ENCODE measurements at places on chromosomes 1 and 21.

- DNase-seq, result no peak
Measured at GRCh38 chr21:41885341-41886024, 6.3 kb upstream of the PRDM15 start.

DNA sequence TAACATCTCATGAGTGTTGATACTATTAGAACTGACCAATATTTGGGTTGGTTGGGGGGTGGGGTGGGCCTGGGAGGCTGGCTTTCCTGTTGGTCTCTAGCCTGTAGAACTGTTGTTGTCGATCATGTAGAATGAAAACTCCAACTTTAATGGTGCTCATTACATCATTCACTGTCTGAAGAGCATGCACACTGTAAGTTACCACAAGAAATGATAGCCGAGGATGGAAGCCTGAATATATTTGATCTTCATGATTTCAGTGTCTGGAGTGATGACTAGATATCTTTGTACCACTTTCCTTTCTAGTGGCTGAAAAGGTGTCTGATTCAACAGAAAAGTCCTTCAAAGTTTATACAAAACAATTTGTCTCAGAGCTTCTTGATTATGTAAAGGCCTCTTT is 123.6 kb downstream of the XCL2 start:
- no peak for DNase-seq

DNA sequence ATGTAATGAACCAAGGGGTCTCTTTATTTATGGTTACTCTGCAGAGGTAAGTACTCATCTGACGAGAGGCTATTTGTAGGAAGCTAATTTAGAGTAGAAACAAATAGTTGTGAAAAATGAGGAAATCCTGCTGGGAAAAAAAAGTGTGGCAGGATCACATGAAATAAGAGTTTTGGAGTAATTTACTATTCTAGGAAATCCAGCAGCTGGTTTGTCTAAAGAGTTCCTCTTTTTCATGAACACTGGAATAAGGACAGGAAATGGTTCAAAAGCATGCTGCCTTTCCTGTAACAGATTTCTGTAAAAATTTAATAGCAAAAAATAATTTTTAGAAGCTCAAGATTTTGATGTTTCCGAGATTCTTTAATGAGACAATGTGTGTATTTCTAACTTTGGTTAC is 177.3 kb downstream of the CHRM3 start:
- no peak for DNase-seq

DNA sequence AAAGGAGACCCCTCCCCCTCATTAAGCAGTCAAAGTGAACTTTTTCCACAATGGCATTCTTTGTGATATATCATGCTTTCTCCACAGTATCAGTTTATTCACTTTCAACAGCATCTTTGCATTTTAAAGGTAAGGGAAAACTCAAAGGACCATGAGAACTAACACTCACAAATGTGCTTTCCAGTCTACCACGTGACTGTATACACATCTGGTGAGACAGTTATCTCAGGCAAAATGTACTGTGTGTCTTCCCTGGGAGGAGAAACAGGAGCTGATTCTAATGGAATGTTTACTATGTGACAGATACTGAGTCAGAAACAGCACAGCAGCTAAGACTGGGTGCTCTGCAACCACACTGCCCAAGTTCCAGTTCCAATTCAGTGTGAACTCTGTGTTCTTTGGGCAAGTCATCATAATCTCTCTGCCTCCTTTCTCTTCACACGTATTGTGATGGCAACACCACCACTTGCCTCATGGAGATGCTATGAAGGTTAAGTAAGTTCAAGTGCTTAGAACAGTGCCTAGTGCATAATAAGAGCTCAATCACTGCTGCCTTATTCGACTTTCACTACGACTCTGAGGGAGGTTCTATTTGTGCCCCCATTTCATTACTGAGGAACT is 79.0 kb downstream of the SLC45A1 start:
- no peak for DNase-seq

DNA sequence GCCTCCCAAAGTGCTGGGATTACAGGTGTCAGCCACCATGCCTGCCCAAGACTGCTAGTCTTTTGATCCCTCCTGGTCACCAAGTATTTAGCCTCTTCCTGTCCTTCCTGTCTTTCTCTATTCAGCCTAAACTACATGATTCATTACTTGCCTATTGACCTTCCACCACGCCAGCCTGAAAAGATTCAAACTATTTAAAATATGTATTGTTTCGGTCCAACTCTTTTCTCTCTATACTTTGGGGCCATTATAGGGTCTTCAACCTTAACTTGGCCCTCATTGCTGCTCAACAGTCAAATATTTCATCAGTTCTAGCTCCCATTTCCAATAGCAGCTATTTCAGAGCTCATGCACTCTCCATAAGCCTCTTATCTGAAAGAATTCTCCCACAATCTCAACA is 153.0 kb downstream of the TNFSF18 start:
- DNase-seq, result no peak

GRCh38 chr1:173422456-173422976 is 54.6 kb upstream of the PRDX6 start:
- no peak for DNase-seq

DNA sequence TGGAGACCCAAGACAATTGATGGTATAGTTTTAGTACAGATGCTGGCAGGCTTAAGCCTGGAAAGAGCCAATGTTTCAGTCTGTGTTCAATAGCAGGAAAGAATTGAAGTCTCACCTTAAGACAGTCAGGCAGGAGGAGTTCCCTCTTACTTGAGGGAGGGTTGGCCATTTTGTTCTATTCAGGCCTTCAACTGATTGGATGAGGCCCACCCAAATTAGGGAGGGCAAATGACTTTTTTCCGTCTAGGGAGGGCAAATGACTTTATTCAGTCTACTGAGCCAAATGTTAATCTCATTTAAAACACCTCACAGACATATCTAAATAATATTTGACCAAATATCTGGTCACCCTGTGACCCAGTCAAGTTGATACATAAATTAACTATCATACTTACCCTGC is 31.4 kb upstream of the ELAVL4 start:
- no peak for DNase-seq

DNA sequence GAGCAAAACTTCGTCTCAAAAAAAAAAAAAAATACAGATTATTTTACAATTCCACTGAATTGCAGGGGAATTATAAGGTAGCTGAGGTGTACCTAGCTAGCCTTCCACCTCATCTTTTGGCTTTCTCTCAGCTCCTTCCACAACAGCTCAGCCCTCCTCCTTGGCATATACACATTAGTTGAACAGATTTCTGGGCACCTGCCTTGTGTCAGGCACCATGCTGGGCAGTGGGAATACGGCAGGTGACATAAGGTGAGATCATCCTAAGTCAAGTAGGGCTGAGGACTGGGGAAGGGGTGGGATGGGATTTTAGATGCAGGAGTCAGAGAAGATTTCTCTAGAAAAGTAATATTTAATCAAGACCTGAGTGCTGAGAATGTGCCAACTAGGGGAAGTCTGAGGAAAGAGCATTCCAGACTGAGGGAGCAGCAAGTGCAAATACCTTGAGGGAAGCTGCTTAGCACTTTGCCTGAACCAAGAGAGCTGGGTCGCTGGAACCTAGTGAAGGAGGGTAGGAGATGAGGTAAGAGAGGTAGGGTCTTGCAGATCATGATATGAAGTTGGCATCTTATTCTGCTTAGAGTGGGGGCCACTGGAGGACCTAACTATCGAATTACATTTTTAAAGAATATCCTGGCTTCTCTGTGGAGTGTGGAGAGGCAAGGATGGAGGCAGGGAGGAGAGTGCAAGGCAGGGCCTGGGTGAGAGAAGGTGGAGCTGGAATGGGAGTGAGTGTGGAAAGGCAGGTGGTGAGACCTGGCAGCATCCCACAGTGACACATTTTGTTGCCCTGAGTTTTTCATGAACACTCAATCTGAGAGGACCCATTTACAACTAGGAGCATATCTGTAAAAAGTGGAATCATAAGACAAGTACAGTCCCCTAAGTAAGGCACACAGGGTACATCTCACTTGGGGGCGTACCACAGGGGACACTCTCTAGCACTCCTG is 28.2 kb downstream of the LAMC2 start:
- no peak for DNase-seq

DNA sequence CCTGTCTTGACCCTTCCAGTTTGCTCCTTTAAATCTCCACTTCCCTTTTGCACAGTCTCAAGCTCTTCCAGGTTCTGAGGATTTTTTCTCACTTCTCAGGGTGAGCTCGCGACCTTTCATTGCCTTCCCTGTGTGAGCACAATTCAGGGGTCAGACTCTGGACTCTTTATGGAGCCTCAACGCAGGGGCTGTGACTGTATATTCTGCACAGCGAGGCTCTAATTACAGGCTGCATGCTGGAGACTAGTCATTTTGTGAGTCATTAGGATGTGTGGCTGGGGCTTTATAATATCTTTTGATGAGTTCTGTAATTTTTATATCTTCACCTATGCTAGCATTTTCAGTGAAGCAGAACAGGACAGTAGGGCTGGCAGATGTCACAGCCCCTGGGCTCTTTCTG is 270.7 kb downstream of the KAZN start:
- no peak for DNase-seq

DNA sequence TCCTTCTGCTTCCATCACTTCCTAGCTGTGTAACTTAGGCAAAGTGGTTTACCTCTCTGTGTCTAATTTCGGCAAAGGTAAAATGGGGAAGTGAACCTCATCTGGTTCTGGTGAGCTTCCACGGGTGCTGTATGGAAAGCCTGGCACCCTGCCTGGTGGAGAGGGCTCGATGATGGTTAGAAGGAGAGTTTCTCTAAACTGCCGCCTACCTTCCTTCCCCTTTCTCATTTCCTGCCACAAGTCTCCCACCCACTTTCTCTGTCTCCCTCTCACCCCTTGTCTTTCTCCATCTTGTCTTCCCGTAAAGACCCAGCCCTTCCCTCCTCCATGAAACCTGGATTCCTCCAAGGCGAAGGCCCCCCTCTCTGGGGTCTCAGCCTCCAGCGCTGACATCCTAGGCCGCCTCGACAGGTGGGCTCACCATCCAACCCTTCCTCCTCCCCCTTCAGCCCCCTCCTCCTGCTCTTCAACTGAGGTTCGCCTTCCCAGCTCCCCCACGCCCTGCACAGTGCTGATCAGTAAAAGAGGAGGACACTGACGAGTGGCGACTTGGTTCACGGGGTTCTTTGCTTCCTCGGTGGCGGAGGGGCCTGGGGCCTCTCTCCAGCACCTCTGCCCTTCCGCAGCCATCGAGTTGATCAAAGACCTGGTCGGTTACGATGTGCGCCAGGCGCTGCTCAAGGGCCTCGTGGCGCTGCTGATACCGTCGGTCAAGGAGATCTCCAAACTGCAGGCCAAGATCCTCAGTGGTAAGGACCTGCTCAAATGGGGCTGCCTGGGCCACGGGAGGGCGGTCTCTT is 7.3 kb downstream of the RNU5D-1 start:
- no peak for DNase-seq

GRCh38 chr1:7042322-7043190 is 257.3 kb downstream of the CAMTA1 start:
- no peak for DNase-seq

- no peak for DNase-seq
Measured at GRCh38 chr21:31708541-31708940, 23.4 kb downstream of the SCAF4 start.

- no peak for DNase-seq
Measured at GRCh38 chr1:160371346-160371631, 4.4 kb downstream of the NHLH1 start.

- peak; percentile 47 for DNase-seq
Measured at GRCh38 chr1:183622884-183623785, 12.4 kb downstream of the ARPC5 start.

GRCh38 chr1:179369751-179370341 is 4.1 kb downstream of the AXDND1 start:
- DNase-seq, result peak; percentile 66

DNA sequence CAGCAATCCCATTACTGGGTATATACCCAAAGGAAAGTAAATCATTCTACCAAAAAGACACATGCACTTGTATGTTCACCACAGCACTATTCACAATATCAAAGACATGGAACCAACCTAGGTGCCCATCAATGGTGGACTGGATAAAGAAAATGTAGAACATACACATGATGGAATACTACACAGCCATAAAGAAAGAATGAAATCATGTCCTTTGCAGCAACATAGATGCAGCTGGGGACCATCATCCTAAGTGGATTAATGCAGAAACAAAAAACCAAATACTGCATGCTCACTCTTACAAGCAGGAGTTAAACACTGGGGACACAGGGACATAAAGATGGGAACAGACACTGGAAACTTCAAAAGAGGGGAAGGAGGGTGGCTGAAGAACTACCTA is 8.7 kb downstream of the ANP32E start:
- no peak for DNase-seq

GRCh38 chr1:205545991-205546390 is 41.5 kb downstream of the CDK18 start:
- DNase-seq, result no peak

DNA sequence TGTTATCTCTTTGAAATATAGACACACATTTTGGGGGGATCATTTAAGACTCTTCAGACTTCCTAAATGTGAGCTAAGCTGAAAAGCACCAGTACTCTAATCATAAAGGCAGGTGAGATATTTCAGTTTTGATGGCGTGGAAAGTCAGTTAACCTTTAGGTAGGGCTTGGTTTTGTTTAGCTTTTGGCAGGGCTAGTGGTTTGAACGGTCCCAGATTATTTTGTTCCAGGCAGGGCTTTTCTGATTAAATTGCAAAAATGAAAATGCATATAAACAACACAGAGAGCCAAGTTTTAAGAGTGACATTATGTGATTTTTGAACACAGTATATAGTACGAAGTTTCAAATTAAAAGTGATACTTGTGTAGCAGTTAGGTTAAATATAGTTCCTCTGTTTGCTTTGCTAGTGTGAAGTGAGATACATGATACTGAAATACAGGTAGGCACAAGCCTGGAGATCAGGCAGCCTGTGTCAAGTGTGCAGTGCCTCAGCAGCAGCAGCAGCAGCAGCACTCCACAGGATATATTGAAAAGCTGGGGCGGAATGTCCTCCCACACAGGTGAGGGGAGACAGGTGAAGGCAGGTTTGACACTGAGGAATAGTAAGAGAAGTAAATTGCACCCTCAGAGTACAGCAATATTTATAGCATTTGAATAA is 47.4 kb downstream of the CAMTA1 start:
- DNase-seq, result no peak

DNA sequence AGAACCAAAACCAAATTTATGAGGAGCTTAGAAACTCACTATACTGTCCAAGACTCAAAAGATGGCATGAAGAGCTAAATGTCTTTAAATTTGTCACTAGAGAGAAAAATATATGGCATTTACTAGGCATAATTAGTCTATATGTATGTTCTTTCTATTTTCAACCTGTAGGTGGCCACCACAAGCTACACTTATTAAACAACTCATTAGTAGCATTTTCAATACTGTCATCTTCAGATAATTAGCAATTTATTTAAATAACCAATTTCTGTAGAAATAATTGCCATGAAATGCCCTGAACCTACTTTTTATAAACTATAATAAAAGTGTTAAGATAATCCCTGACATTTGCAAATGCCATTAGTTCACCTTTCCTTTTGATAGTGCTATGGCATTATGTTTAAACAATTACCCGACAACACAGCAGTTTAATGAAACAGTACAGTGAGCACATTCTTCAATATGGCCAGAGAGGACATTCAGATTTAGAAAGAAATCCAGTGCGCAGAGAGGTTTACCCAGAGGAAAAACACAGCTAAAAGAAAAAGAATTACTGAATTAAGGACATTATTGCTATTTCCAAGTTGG is 522.5 kb downstream of the PTBP2 start:
- DNase-seq, result no peak

- peak; percentile 51 for DNase-seq
Measured at GRCh38 chr1:36306210-36306901, at the start of gene SH3D21. Gene SH3D21 (plus strand): TSS chr1:36306368. CDS start chr1:36306421, 53 bp downstream.

- DNase-seq, result no peak
Measured at GRCh38 chr1:155016231-155016831, 13.7 kb downstream of the ZBTB7B start.

- DNase-seq, result no peak
Measured at GRCh38 chr21:31743712-31744111, 11.8 kb upstream of the SCAF4 start.

GRCh38 chr1:156632355-156632754 is 9.6 kb upstream of the BCAN start:
- no peak for DNase-seq

- DNase-seq, result no peak
Measured at GRCh38 chr1:60133000-60133673, 59.6 kb upstream of the C1orf87 start.
